ENCODE measurements at places on chromosomes 1 and 21. TPM values are rescaled to one million over a fixed set of nuclear protein-coding genes. Genes with fewer than 3 reads are reported as not detected.

KIF2C gene
- total RNA-seq: 54.6 TPM

IL12RB2 gene
- not detected for total RNA-seq

SYCP1 gene
- not detected for total RNA-seq

ACTL8 gene
- total RNA-seq: not detected

FAM167B gene
- total RNA-seq: 5.8 TPM

OR2T11 gene
- total RNA-seq: not detected

NAV1 gene
- 29.7 TPM for total RNA-seq

MAN1C1 gene
- 1.5 TPM for total RNA-seq

TRMT1L gene
- 32.7 TPM for total RNA-seq

OR2T33 gene
- total RNA-seq: not detected

TMEM125 gene
- not detected for total RNA-seq

C1QC gene
- total RNA-seq: not detected

TCHHL1 gene
- not detected for total RNA-seq

KCNK1 gene
- total RNA-seq: 3.5 TPM

GIPC2 gene
- total RNA-seq: 0.07 TPM

PLA2G4A gene
- total RNA-seq: 0.07 TPM

NUAK2 gene
- total RNA-seq: 18.4 TPM

MX2 gene
- 13.2 TPM for total RNA-seq

TMEM54 gene
- total RNA-seq: 47.5 TPM

STRIP1 gene
- 25.7 TPM for total RNA-seq

SERTAD4 gene
- 8.0 TPM for total RNA-seq

CXADR gene
- total RNA-seq: 4.3 TPM

FHAD1 gene
- total RNA-seq: 4.6 TPM

LCE1E gene
- not detected for total RNA-seq

BRDT gene
- total RNA-seq: not detected

RGS1 gene
- not detected for total RNA-seq

All from A172 (cell line).